ENCODE measurements at places on chromosomes 13 and 19.

GRCh38 chr13:108961542-108962125 lies 332.2 kb downstream of the MYO16 start:
- peak; percentile 3 for DNase-seq

DNA sequence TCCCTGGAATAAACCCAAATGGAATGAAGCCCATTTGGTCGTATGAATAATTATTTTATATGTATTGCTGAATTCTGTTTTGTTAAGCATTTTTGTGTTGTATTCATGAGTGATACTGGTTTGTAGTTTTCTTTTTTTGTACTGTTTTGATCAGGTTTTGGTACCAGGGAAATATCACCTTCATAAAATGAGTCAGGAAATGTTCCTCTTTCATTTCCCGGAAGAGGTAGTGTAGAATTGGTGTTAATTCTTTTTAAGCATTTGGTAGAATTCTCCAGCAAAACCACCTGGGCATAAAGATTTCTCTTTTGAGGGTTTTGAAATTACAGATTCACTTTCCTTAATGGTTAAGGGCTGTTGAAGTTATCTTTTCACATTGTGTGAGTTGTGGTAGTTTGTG lies 13.3 kb downstream of the SPATA13 start:
- no peak for DNase-seq

- DNase-seq: no peak
Measured at GRCh38 chr13:41937388-41937787, 23.5 kb downstream of the VWA8 start.

DNA sequence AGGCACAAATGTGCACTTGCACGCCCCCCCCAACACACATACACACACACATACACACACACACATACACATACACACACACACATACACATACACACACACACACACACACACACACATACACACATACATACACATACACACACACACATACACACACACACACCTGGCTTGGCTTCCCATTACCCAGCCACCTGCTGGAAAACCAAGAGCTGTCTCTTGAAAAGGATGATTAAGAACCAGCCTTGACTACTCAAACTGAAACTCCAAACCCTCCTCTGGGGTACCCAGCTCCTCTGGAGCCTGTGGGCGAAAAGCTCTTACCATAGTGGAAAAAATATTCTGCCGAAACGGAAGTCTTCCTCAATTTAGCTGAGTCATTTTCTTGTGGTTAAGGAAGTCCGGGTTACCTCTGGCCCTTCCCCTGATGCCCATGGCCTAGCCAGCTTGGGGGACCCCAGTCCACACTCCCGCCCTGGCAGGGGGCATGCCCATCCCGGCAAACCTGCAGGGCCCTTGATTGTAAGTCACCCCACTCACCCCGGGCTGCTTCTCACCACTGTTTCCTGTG lies 21.9 kb downstream of the CEBPA start:
- peak; percentile 46 for DNase-seq

GRCh38 chr13:74136084-74136658 lies 2.0 kb upstream of the KLF12 start:
- no peak for DNase-seq

GRCh38 chr13:30204564-30204963 lies 102.8 kb downstream of the KATNAL1 start:
- no peak for DNase-seq

DNA sequence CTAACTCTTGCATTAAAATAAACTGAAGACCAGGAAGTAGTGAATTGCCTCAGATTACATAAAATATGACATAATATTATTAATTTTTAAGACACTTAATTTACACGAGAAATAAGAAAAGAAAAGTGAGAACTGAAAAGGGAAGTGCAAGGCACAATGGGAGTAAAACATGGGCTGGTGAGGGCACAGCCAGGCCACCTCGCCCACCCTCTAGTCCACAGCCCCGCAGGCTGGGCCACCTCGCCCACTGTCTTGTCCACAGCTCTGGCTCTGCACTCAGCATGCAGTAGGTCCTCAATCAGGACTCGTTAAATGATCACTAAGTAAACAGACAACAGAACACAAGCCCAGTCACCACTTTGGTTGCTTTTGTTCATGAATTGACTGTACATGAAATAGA lies 67.8 kb upstream of the ARHGEF7 start:
- no peak for DNase-seq

All from stimulated activated CD4-positive, alpha-beta T cell treated with anti-CD3 and anti-CD28 coated beads, TNF-alpha, amount 100 ng/mL, for 48 hours (primary cell).